ENCODE measurements at places on chromosomes 16 and 17. TPM values are rescaled to one million over a fixed set of nuclear protein-coding genes. Genes with fewer than 3 reads are reported as not detected.

DNA sequence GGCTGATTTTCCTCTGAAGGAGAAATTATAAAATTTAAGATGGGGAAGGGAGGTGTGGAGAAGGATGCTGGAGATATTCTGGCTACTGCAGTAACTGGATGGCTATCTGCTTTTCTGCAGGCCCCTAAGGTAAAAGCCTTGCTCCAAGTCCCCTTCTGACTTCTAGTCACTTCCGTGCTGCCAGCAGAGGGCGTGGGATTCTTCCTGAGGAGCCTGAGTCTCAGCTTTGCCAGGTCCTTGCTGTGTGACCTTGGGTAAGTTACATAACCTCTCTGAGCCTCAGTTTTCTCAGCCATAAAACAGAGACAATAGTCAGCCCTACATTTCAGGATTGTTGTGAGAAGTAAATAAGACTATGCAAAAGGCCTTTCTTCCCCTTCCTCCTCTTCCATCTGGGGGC lies 24.3 kb upstream of the TMEM220 start:
- no peak for DNase-seq

DNA sequence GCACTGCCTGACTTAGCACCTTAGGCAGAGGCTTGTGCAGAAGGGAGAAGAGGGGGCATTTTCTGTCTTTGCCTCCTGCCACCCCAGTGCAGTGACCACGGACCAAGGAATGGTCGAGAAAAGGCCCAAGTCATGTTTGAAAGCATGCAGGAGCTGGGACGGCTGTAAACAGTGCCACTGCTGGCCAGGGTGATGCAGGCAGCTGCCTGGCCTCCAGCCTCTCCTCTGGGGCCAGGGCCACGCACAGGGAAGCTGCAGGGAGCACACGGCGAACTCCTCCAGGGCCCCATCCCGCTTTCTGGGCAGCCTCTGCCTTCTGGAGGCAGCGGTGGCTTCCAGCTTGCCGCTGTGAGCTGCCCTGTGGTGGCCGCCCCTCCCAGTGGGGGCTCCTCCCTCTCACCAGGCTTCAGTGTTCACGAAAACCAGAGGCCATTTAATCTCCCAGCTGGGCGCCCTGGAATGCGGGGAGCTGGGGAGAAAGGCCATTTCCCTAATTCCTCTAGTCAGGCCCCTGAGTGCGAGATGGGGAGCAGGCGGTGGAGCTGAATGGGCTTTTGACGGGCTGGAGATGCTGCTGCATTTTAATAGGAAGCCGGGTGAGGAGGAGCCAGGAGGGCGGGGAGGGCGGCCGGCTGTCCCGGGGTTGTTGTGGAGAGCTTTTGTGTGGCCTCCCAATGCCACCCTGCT lies 28.7 kb upstream of the DNAI2 start:
- peak; percentile 23 for DNase-seq

GRCh38 chr17:4708436-4708835 lies 2.0 kb upstream of the ARRB2 start:
- no peak for DNase-seq

DNA sequence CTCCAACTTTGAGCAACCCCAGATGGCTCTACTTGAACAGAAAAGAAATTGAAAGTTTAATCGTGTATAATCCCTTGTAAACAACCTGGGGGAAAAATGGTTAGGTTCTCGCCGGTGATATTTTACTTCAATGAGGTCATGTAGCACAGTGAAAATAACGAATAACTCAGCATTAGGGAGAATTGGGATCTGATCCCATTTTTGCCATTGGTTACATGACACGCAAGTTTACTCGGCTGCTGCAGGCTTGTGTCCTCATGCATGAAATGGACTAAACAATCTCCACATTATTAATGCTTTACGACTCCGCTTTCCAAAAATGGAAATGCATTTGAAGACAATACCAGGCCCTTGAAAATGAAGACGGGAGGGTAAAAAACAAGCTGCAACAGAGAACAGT lies 45.5 kb upstream of the LRRC37A3 start:
- no peak for DNase-seq

- no peak for DNase-seq
Observed at GRCh38 chr17:36495076-36495578, 8.6 kb downstream of the ZNHIT3 start.

- DNase-seq = no peak
Observed at GRCh38 chr16:83965444-83966152, 2.4 kb upstream of the NECAB2 start.

GRCh38 chr16:79623062-79623461 lies 22.5 kb upstream of the MAF start:
- DNase-seq = no peak

- DNase-seq = no peak
Observed at GRCh38 chr16:5430598-5430997, 333.0 kb upstream of the EEF2KMT start.

DNA sequence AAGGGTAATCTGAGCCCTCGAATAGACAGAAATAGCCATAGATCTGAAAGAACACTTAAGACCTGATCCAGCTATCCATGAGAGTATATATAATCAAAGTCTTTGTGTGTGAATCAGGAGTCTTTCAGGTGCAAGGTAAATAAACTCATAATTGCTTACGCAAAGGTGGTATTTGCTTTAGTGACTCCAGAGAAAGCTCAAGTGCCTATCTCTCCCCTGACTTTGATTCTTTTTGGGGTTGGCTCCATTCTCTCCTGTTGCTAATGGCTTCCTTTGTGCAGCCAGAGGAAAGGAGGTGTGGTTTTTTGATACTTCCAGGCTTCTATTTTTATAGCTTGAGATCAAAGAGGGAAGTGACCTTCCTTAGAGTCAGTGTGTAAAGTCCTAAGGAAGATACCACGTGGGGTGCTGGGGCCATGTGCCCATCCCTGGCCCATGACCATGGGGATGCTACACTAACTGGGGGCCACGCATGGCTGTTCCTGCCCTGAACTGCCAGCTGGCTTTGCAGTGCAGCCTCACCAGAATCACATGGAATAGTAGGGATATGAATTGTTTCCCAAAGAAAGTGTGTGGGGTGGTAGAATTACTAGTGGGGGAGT lies 45.8 kb downstream of the TENT4B start:
- no peak for DNase-seq

DNA sequence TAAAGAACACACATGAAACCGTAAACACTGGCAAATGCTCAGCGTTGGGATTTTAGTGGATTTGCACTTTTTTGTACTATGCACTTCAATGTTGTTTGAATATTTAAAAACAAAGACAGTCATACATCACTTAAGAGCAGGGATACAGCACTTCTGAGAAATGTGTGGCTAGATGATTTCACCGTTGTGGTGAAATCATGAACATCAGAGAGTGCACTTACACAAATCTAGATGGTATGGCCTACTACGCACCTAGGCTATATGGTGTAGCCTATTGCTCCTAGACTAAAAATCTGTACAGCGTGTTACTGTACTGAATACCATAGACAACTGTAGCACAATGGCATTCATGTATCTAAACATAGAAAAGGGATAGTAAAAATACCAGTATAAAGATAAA lies 37.6 kb upstream of the CNEP1R1 start:
- DNase-seq = no peak

DNA sequence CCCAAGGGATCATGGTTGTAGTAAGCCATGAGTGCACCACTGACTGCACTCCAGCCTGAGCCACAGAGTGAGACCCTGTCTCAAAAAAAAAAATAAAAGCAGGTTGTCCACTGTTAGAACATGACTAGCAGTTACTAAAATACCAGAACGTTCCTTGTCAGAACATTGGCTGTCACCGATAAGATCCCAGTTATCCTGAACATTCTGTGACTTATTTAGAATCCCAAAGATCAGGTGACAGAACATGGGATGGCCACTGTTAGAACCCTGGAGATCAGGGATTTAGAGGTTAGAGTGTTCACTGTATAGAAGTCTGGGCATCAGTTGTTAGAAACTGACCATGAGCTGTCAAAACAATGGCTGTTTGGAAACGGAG lies 8.6 kb downstream of the CES4A start:
- DNase-seq = no peak

DNA sequence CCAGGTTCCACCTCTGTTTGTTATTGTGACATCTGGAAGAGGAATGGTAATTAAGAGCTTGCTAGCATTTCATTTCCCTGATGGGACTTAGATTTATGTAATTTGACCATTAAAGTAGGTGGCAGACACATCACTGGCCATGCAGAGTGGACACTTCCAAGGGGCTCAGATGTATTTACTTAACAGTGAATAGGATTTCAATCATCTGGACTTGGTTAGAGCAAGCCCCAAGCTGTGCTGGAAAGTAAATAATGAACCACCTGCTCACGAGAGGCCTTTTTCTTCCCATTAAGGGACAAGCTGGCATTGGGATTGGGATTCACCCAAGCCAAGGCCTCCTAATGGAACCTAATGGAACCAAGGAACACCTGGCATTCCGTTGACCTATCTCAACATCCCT lies 395.3 kb downstream of the HS3ST4 start:
- no peak for DNase-seq

DNA sequence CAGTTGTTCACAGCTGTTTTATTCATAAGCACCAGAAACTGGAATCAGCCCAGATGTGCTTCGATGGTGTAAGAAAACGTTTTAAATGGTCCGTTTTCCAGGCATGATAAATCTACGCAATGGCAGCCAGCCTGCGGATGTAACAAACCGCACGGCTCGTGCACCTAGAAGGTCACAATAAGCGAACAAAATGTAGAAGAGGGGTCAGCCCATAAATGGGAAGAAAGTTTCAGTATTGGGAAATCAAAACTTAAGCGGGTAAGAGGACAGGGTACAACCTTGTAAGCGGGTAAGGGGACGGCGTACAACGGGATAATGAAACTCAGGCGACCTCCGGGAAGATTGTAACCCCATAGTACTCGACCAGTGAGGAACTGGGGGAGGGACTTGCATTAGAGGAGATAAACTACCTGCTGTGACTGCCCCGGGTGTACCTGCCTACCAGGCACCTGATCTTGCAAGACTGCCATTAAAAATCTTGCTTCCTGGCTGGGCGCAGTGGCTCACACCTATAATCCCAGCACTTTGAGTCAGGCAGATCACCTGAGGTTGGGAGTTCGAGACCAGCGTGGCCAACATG lies 66.6 kb downstream of the ANKRD11 start:
- no peak for DNase-seq

GRCh38 chr17:76164331-76164730 lies 23.3 kb upstream of the FOXJ1 start:
- DNase-seq = no peak

DNA sequence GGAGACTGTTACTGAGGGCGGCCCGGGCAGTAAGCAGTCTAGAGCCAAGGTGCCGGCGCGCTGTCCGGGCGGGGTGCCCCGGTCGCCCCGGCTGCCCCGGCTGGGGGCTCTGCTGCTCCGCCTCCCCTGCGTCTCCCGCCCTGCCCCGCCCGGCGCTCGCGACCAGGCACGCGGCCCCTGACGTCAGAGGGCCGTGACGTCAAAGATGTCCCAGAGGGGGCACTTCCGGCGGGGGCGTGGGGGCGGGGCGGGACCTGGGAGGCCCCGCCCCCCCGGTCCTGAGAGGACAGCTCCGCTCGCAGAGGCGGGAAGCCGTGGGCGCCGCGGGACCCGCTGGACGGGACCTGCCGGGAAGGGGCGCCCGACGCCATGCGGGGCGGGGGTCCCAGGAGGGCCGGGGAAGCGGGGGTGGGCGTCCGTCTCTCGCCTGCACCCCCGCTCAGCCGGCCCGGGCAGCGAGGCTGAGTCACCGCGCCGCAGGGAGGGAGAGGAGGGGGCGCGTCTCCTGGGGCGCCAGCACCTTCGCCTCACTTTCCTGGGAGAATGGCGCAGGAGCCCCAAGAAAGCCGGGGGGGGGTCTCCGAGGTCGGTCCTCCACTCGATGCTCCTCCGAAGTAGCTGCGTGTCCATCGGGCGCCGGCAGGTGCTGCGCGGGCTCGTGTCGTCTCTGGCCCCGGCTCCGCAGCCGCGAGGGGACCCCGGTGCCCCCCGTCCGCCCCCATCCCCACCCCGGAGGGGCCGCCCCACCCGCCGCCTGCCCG lies 4.4 kb upstream of the HIC1 start:
- no peak for DNase-seq

- DNase-seq = peak; percentile 43
Observed at GRCh38 chr17:7883781-7884386, 4.7 kb upstream of the CHD3 start.

DNA sequence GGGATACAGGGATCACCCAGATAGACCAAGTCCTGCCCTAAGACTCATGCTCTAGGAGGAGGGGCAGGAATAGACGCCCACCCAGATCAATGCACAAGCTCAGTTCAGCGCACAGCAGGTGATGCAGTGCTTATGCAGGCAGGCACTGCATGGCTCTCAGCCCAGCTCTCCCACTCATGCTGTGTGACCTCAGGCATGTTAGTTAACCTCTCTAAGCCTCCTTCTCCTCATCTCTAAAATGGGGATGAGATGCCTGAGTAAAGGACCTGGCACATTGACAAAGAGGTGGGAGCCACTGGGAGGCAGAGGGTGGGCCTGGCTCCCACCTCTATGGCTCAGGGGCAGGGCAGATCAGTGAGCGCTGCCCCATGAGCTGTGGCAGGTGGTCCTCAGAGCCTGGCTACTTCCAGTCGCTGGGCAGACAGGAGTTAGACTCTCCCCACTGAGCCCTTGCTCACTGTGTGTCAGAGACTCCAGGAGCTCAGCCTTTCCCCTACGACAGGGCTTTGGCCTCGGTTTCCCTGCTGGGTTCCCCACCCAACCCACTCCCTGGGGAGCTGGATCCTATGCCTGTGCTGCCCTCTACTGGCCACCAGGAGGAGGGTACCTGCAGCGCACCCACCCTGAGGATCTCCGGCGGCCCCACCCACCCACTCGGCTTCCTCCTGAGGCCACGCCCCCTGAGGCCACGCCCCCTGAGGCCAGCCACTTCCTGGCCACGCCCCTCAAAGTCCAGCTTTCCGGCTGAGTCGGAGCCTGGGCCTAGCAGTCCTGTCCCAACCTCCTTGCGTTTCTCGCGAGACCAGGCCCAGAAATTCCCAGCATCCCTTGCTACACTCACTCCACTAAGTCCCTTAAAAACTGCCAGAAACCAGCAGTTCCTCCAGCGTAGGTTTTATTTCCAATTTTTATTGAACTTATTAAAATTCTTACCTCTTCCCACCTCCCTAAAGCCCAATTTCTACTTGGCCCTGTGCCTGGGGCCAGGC lies 196.1 kb downstream of the GSG1L start:
- peak; percentile 8 for DNase-seq

DNA sequence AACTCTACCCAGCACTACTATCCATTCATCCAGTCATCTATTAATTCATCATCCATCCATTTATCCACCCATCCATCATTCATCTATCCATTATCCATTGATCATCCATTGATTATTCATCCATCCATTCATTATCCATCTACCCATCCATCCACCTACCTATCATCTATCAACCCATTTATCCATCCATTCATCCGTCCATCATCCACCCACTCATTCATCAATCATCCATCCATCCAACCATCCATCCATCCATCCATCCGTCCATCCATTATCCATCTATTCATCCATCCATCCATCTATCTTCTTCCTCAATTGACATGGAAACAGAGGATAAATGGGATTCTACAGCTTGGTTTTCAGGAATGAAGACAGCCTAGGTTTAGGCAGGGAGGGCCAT lies 12.0 kb downstream of the SLC4A1 start:
- DNase-seq = no peak

Gene ADCY7
- polyA plus RNA-seq = 6.0 TPM

Gene CRK
- 72.2 TPM for polyA plus RNA-seq

Gene GPR142
- 0.17 TPM for polyA plus RNA-seq

Gene EFCAB5
- polyA plus RNA-seq = 1.8 TPM

Gene CRISPLD2
- 7.9 TPM for polyA plus RNA-seq

Gene TPSG1
- polyA plus RNA-seq = 1.6 TPM

Gene CRYBA1
- not detected for polyA plus RNA-seq

Gene RRN3
- 40.9 TPM for polyA plus RNA-seq

Gene RBFOX1
- polyA plus RNA-seq = 1.6 TPM

Gene HOXB7
- 37.4 TPM for polyA plus RNA-seq

Gene ADAD2
- 0.35 TPM for polyA plus RNA-seq

Gene AOC2
- 0.83 TPM for polyA plus RNA-seq
